Activated CD4-positive, alpha-beta T cell treated with anti-CD3 and anti-CD28 coated beads, Interleukin-2, amount 50 U/mL, for 4 hours (primary cell): ENCODE measurements at places on chromosomes 4 and X.

DNA sequence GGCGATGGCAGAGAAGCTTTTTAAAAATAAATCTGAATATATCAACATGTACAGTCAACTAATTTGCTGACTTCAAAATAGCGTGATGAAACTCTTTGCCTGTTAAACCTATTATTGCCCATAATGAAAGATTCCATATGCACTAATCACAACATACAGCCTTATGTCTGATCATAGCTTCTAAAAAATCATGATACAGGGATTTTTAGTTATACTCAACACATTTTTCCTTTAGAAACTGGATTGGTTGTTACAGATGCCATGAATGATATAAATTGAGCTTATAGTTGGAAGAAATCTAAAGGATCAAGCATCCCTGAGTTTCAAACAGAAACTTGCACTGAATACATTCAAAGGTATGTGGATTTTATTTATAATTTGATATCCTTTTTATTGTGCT lies at the start of gene AMELX:
TSS of gene AMELX (plus strand) at position 301 of the 400 bp plus-strand sequence. CDS start 1,376 bp downstream, outside the sequence.
- no peak for DNase-seq

- DNase-seq, result no peak
Measured at GRCh38 chr4:43380093-43380492, 487.6 kb downstream of the GRXCR1 start.

DNA sequence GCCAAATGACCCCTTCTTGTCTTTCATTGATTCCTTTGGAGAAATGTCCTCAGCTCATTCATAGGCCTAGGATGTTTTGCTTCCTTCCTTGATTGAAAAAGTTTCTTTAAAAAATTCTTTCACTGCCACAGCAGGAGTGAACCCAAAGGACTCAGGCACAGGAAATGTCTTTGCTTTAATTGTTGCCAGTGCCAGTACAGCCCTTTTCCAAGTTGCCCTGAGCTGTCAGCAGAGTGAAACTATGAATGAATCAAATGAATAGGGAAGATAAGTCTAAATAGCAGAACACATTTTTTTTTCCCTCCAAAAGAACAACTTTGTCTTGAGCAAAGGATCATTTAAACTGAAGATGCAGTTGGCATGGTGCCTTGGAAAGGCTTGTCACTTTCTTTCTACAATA lies 63.8 kb upstream of the SLC4A4 start:
- no peak for DNase-seq

DNA sequence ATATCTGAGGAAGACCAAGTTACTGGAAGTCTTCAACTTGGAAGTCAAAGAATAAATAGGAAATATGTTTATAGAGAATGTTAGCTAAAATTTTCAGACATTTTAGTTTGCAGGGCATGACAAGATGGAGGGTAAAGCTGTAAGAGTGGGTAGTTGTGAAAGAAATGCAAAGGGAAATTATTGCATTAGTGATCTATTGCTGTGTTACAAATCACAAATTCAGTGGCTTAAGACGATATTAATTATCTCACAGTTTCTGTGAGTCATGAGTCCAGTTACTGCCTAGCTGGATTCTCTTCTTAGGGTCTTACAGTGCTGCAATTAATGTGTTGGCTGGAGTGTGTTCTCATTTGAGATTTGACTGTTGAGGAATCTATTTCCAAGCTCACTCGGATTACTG lies 62.9 kb upstream of the CAMK2D start:
- DNase-seq, result no peak

GRCh38 chr4:15541941-15542340 lies 72.3 kb downstream of the CC2D2A start:
- no peak for DNase-seq

DNA sequence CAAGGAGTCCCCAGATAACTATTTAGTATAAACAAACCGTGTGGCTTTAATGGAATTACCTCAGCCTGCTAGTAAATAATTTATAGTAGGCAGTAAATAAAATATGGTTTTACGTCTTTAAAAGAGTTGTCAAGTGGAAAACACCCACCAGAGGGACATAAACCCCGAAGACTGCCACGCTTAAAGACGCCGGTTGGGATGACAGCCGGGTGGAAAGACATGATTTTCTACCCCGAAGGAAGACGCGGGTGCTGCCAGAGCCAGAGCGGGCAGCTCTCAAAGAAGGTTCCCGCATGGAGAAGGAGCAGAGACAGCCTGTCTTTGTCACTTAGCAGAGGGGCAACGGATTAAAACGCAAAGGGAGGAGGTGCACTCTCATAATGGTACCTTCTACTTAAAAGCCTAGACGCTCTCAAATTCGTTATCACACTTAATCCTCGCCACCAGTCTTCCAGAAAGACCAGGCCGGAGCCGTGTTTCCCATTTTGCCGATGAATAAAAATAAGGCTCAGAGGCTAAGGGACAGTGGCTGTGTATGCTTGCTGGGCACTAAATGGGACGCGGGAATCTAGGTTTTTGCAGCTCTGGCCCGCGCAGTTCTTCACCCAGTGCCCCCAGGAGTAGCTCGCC lies 140.5 kb upstream of the ZIC3 start:
- DNase-seq, result no peak

DNA sequence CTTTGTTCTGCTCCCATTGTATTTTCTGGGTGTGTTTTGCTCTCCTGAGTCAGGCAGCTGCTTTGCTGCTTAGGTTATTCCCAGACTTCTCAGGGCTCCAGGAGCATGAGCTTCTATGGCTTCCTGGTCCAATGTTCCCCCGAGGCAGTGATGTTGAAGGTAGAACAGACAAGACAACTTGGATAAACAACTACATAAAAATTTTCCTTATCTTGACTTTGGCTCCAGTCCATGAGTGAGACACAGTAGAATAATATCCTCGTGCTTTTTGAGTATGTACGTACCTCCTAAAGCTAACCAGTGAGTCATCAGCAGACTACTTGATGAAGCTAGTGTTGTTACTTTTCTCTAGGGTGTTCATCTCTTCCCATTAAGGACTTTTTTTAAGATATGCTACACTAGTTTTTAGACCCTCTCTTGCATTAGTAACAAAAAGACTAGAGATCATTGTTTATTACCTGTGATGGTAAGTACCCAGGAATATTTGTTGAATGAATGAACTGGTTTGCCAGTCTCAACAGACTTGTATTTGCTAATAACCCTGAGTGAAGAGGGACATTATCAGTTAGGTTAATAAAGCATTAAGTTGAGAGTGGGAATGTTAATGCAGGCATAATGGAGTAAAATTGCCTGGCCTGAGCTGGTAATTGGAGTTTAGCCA lies 131.9 kb downstream of the FHIP1A start:
- no peak for DNase-seq

- DNase-seq, result no peak
Measured at GRCh38 chrX:136201601-136202000, 49.6 kb downstream of the MAP7D3 start.

GRCh38 chrX:78886550-78886949 lies 58.6 kb upstream of the P2RY10 start:
- DNase-seq, result no peak

DNA sequence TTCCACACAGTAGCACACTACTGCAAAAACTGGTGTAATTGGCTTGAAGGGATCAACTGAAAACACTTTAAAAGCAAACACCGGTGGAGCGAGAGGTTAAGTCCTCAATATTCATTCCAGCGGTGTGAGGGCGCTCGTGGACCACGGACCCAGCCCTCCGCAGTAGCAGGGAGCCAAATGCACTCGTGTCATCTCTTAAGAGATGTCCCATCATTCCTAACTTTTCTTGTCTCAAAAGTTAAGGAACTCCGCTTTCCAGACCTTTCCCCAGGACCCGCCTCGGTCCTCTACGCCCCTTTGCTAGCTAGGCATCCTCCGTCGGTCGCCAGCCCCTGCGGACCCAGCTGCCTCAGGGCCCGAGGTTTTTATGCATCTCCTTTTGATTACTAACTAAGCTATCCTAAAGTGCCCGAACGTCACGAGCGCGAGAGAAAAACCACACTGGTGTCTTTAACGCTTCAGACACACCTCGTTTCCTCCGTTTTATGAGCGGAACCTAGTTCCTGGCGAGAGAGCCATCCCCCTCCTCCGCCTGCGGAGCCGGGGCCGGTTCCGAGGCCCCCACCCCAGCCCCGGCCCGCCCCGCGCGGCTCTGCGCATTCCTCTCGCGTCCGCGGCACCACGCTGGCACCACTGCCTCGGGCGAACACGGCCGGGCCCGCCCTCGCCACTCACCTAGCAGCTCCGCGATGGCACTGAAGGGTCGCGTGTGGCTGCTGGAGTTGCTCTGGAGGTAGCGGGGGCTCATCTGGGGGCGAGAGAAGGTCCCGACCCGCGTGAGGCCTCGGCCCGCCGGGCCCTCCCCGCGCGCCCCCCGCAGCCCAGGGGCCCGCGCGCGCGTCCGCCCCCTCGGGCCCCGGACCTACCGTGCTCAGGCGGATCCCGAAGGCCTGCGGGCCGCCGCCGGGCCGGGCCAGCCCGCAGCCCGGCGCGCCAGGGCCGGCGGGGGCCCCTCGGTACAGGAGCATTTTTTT lies 723 bp downstream of the MORC4 start:
- peak; percentile 25 for DNase-seq
